SK-N-MC (cell line): ENCODE measurements at places on chromosomes 3 and 15.

DNA sequence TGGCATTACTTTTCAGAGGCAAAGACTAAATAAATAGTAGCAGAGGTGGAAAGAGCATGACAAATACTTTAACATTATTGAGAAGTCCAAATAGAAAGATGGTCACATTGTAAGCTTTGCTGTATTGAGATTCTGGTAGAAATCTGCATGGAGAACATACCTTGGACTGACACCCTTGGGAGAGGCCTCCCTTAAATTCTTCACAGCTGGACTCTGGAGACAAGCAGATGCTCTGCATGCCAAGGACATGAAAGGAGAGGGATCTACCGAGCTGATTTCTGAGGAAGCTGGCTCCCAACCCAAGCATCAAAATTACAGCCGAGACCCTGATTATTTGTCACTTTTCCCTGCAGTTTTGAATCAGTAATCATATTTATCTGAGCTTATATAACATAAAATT, 212.5 kb upstream of the COL8A1 start:
- DNase-seq, result no peak

- DNase-seq, result no peak
Measured at GRCh38 chr3:104717828-104718196, 648.9 kb upstream of the ALCAM start.

- DNase-seq, result no peak
Measured at GRCh38 chr15:68584756-68585573, 6.2 kb downstream of the CORO2B start.

DNA sequence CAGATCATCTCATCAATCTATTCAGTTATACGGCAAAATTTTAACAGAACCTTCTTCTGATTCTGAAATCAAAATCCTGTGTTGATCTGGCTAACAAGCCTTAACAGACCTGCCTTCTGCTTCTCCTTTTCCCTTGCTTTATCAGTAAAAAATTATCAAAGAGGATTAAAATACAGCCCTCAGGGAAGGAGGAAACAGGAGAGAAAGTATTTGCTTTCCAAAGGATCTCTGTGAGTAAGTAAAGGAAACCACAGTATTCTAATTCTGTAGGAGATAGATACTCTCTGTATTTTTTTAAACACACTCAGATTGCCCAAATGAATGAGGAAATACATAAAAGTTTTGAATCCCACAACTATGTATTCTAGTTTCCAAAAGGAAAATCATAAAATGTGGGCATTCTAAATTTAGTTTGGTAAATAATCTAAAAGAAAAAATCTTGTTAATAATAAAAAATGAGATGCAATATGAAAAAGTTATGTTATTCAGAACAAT, 221.8 kb downstream of the ZIC1 start:
- peak; percentile 73 for DNase-seq

DNA sequence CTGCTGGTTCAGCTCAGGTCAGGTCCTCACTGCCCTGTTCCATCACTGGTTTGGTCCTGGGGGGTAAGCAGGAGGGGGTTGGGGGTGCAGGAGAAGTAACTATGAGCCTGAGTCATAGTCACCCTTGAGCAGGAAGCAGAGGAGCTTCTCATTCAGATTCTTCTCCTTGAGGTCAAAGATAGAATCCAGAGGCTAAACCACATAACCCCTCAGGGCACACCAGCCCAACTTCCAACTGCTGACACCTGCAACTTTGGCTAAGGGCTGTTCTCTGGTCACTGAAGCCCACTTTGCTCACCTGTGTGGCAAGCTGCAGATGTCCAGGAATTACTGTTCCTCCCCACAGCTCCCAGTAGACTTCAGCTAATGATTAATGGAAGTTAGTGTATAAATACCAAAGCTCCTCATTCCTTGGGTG, 48.8 kb upstream of the LRRFIP2 start:
- DNase-seq, result no peak

- DNase-seq, result no peak
Measured at GRCh38 chr3:17820704-17821103, 78.3 kb upstream of the TBC1D5 start.

GRCh38 chr15:95957861-95958260, 372.6 kb upstream of the NR2F2 start:
- no peak for DNase-seq

DNA sequence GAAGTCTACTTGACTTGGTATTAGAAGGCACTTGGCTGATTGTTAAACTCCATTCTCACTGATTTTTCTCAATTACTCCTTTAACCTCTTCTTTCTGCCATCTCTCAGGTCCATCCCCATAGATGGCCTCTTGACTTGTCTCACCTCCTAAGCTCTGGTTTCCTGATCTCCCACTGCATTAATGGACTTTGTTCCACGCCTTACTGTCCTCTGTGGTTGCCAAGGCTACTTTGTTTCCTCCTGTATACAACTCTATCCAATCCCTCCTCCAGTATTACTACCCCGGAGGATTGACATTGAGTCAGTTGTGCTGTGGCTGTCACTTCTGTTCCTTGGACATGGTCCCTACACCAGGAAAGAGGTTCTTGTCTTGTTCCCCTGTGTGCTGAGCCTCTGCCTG, 10.6 kb upstream of the GLCE start:
- no peak for DNase-seq

DNA sequence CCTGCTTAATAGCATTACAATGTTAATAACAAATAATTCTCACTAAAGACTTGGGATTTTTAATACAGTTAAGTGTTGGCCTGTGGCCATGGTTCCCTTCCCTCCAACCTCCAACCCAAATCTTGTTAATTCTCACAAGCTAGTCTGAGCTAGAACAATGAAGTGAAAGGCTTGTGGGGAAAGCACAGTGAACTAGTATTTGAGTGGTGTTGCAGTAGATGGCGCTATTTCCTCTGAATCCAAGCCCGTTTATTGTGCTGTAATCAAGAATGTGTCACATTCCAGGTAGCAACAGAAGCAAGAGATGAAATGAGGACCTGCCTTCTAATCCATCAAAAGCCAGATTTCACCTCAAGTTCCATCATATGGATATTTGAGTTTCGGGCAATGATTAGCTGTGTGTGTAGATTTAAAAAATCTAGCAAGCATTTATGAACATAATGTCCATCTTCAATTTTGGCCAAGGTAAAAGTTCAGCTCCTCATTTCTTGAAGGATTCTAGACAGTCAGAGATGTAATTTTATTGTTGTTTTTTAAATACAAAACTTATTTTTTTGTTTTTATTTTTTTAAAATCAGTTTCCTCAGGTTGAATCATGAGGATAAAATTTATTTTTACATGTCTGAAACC, 160.7 kb downstream of the SQOR start:
- peak; percentile 28 for DNase-seq

DNA sequence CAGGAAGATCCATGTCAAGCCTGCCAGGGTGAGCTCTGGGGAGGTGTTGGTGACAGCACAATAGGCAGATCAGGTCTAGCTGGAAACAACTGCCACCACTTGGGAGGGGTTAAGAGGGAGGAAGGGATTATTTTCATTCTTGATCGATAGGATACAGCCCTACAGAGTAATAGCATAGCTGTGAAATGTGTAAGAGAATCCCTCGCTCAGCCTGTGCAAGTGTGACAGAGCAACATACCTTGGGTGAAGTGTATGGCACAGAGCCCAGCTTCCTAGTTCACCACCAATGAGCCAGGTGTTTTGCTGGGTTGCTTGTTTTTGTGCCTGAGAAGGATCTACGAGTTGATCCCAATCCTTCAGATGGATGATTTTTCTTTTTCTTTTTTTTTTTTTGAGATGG, 9.2 kb upstream of the DCUN1D1 start:
- DNase-seq, result no peak

- no peak for DNase-seq
Measured at GRCh38 chr15:55240125-55240760, 43.5 kb upstream of the RSL24D1 start.

DNA sequence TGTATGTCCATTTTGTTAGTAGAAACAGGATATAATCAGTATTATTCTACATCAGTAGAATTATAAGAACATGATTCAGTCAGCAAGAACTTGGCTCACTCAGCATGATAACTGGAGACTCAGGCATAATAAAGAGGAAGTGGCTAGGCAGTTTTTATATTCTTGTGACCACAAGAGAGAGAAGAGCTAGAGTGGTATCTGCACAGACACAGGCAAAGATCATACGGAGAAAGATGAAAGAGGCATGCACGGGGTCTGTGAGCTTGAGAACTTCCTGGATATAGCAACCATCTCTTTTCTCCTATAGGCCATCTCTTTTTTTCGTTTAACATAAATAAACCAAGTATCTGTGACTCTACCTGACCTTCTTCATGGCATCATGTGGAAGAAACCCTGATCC, 46.8 kb downstream of the MYO5A start:
- DNase-seq, result no peak

GRCh38 chr3:51955893-51956770, 951 bp downstream of the GPR62 start:
- DNase-seq, result no peak

GRCh38 chr3:59327376-59327808, 277.6 kb upstream of the CFAP20DC start:
- no peak for DNase-seq

DNA sequence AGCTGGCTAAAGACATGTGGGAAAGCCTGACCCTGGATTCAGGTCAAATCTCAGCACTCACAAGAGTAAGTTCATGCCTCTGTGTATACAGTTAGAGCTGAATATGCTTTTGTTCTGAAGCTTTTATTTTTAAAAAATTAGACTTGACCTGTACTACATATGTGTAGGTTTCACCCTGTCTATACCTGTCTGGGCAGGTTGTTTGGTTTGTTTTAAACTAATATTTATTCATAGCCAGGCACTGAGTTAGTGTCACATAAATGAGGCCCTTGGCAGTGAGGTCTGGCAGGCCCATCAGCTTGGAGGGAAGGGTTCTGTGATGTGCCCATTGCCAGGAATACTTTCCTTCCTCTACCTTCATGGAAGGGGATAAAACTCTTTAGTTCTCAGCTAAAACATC, 1.9 kb downstream of the DNAJA4 start:
- no peak for DNase-seq

- DNase-seq, result no peak
Measured at GRCh38 chr15:58523634-58524033, 91.8 kb downstream of the LIPC start.

DNA sequence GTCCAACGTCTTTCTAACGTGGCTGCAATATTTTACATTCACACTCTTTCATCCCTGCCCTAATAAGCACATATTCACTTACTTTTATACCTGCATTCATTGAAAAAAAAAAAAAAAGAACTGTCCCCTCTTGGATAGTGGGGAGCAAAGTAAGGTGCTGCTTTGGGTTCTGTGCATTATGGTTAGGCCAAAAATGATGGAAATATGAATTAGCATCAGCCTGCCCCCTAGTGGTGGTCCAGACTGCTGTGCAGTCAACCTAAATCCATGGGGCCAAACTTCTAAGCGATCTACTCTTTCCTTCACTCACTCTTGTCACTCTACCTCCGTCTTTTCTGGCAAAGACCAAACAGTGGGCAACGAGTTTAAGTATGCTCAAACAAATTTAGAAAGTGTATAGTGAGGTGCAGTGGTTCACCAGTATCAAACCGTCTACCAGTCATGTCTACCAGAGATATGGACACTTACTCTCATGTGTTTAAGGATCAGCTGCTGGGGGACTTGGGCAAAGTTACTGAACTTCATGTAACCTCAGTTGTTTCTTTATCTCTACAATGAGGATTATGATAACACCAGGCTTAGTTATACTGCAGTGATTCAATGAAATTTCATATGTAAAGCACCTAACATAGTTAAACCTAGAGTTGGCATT, 61.5 kb upstream of the GRM7 start:
- no peak for DNase-seq

- no peak for DNase-seq
Measured at GRCh38 chr3:124997303-124998246, 58.2 kb downstream of the HEG1 start.

GRCh38 chr3:95235916-95236315, 1173.1 kb downstream of the NSUN3 start:
- DNase-seq, result no peak

DNA sequence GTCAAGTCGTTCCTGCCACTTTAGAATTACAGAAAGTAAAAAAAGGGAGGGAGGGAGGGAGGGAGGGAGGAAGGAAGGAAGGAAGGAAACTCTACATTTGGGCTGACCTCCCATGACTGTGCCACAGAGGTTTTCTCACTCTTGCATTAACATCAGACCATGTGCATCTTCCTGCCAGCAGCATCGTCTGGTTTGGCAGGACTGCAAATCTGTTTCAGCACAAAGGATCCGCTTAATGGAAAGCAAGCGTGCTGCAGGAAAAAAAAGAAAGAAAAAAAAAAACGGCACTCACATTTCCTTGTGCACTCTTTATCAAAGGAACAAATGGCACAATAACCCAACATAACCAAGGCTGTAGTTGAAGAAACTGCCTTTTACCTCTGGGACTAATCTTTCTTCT, 148.8 kb upstream of the HES1 start:
- DNase-seq, result no peak

DNA sequence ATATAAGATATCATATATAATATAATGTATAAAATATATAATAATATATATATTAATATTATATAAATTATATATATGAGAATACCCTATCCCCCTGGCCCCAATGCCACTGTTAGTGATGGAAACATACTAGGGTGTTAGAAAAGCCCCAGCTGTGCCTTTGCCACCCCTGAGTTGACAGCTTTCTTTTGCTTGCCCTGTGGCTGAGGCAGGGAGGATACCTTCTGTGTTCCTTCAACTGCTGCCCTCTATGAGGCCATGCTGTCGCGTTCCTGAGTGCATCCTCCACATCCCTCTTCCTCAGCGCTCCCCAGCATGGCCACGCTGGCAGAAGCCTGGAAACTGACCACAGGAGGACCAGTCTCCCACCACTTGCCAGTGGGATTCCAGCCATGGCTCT, 26.3 kb downstream of the FAN1 start:
- no peak for DNase-seq

DNA sequence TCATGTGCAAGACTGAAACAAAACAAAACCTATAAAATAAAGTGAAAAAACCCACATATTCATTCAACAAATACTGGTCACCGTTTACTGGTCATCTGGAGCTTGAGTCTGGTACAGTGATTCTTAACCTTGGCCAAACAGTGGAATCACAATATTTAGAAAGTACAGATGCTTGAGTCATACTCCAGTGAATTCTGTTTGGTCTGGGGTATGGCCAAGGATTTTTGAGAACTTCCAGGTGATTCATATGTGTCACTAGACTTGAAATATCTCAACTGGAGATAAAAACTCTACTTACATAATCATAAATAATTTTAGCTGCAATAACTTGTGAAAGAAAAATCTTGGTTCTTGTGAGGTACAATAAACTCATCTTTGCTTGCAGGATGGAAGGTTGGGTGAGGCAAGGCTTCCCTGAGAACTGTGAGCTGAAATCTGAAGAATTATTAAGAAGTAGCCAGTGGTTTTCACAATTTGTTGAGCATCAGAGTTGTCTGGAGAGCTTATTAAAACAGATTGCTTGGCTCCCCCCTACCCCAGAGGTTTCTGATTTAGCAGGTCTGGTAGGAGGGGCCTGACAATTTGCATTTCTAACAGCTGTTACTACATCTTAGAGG, 9.6 kb downstream of the NEK11 start:
- DNase-seq, result no peak
